CD4-positive, alpha-beta T cell treated with Interleukin-2 at 100 ng/mL for 4 hours (primary cell): ENCODE measurements at places on chromosomes 7 and 10.

DNA sequence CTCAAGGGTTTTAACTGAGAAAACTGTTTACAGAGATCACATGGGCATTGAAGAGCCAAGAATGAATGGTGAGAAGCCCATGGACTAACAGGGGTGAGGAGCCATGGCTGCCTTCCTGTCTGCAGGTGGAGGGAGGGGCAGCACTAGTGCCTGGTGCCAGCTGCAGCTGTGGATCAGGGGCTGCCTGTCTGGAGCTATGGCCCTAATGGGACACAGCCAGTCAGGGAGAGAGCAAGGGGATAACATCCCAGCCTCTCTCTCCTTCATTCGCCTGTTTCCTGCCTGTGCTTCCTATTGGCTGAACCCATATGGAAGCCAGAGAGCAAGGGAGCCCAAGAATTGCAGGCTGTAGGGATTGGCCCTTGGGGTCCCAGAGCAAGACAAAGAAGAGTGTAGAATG, 125.8 kb upstream of the GAD2 start:
- no peak for DNase-seq

- no peak for DNase-seq
Measured at GRCh38 chr7:24866004-24866615, 108.8 kb upstream of the GSDME start.

DNA sequence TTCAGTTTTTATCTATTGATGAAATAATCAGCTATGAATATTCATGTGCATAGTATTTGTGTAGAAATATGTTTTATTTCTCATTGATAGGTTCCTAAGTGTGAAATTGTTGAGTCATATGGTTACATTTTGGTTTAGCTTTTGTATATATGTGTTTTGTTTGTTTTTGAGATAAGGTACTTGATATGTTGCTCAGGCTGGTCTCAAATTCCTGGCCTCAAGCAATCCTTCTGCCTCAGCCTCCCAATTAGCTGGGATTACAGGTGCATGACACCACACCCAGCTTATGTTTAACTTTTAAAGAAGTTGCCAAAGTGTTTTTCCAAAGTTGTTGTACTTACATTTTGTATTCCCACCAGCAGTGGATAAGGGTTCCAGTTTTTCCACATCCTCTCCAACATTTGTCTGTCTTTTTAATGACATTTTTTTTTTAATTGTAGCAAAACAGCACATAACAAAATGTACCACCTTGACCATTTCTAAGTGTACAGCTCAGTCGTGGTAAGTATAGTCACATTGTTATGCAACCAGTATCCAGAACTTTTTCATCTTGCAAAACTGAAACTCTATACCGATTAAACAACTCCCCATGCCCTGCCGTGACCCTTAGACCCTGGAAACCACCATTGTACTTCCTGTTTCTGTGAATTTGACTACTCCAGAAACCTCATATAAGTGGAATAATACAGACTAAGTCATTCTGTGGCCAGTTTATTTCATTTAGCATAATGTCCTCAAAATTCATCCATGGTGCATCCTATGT, 12.6 kb upstream of the UBE2D1 start:
- peak; percentile 11 for DNase-seq

DNA sequence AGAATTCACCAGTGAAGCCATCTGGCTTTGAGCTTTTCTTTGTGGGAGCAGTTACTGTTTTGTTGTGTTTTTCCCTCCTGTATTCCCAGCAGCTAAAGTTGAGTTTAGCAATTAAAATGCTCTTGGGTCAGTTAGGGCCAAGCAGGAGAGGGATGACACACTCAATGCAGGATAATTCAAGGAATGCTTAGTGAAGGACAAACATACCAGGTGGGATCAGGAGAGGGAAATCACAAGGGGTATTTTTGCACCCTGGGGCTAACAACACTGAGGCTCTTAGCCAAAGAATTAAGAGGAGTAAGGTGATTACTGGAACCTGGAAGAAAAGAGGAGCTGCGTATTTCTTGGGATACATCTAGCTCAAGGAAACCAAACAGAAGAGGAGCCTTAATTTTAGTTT, 82.4 kb upstream of the KCND2 start:
- no peak for DNase-seq

GRCh38 chr10:76051007-76051936, 619.8 kb downstream of the LRMDA start:
- no peak for DNase-seq
